ENCODE measurements at places on chromosomes 3 and 15. TPM values are rescaled to one million over a fixed set of nuclear protein-coding genes. Genes with fewer than 3 reads are reported as not detected.

TLR9 gene
- 0.19 TPM for total RNA-seq

SATB1 gene
- 16.5 TPM for total RNA-seq

CCDC54 gene
- total RNA-seq = not detected

ATP13A5 gene
- not detected for total RNA-seq

CSPG4 gene
- total RNA-seq = 105 TPM

PGBD4 gene
- 0.96 TPM for total RNA-seq

GPR149 gene
- total RNA-seq = not detected

LINS1 gene
- total RNA-seq = 9.4 TPM

SKOR1 gene
- total RNA-seq = 0.26 TPM

RGMA gene
- total RNA-seq = 16.5 TPM

PTX3 gene
- 618 TPM for total RNA-seq

B3GNT5 gene
- 35.2 TPM for total RNA-seq

ARHGEF3 gene
- total RNA-seq = 17.0 TPM

DOCK3 gene
- 0.51 TPM for total RNA-seq

GREM1 gene
- 435 TPM for total RNA-seq

SHC4 gene
- total RNA-seq = not detected

SRGAP3 gene
- 2.7 TPM for total RNA-seq

REC114 gene
- not detected for total RNA-seq

NUTM1 gene
- total RNA-seq = not detected

ARPIN gene
- 17.7 TPM for total RNA-seq

CLRN1 gene
- not detected for total RNA-seq

DAZL gene
- total RNA-seq = not detected

CKMT1B gene
- 2.2 TPM for total RNA-seq

LSMEM2 gene
- total RNA-seq = not detected

XCR1 gene
- 0.16 TPM for total RNA-seq

EFCC1 gene
- 1.8 TPM for total RNA-seq

PSTPIP1 gene
- 24.8 TPM for total RNA-seq

GABRR3 gene
- not detected for total RNA-seq

ERC2 gene
- total RNA-seq = 1.1 TPM

SENP8 gene
- total RNA-seq = 1.5 TPM

ZNF592 gene
- total RNA-seq = 30.1 TPM

TAGLN3 gene
- total RNA-seq = not detected

ILDR1 gene
- not detected for total RNA-seq

PIERCE2 gene
- 1.3 TPM for total RNA-seq

THBS1 gene
- 4,139 TPM for total RNA-seq
